ENCODE measurements at places on chromosomes 12 and 14.

DNA sequence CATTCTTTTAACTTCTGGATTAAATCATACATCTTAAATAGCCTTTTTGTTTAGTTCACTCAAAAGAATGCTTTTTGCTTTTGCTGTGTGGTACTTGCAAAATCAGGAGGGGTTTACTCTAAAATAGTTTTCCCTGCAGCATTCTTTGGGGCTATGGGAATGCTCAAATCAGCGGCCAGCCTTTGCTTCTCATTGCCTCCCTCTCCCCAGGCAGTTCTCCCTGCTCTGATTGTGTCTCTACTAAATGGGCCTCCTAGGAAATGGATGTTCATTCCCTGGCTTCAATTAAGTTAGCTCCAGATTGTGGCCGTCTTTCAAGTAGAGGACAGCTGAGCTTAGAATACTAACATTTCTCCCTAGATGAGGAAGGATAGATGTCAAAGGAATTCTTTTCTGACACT lies 4.4 kb downstream of the TULP3 start:
- no peak for DNase-seq

DNA sequence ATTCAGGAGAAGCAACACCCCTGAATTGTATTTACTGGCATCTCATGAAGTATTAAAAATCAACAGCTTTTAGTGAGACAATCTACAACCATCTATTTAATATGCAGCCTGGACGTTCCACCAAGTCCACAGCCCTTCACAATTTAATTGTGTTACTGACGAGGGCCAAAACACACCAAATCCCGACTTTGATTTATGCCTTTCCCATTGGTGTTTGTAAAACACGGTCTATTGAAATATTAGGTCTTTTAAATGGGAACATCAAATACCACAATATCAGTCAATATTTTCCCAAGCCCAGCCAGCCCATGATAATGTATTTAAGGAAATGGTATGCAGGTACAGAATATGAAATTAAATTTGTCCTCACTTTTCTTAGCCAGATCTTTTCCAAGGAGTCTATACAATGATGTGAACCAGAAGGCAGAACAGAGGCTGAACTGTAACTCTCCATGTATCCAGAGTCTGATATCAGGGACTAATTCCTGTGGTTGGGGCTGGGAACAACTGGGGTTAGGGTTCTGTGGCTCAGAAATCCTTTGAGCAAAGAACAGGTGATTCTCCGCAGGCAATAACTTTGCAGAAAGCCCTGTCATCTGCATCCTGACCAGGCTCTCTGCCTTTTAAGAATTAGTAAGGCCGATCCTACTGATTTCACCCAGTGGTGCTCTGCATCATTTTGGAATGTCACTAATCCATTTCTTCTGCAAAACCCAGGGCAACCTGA lies 179.3 kb upstream of the GZMB start:
- DNase-seq, result no peak

DNA sequence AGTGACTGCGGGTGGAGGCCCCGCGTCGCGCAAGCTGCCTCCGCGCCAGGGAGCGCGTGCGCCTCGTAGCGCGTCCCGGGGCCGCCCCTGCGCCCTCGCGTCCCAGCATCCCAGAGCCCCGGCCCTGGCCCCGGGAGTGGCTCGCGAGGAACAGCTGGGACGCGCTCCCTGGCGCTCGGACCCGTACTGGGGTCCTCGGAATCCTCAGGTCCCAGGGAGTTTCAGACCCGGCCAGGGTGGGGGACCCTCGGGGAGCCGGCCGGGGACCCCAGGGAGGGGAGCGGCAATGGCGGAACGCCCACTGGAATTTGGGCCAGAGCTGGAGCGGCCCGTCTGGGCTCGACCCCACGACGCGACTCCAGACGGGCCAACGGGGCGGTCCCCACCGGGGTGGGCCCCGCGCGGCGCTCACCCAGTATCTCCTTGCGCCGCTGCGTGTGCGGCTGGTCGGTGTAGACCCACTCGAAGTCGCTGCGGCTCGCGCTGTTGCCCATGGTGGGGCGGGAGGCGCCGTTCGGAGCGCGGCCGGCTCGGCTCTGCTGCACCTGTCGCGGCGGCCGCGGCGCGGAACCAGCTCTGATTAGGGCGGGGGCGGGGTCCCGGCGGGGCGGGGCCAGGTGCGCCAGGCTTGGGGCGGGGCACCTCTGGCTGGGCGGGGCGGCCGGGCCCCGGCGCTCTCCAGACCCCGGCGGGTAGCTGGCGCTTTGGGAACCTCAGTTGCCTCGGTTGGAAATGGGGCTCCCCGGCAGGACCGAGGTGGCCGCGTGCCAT lies at the start of gene DEGS2:
Gene DEGS2, minus strand, starts transcription at position 552 of the 771 bp plus-strand sequence. Its CDS starts 58 bp downstream, at position 494.
- no peak for DNase-seq

DNA sequence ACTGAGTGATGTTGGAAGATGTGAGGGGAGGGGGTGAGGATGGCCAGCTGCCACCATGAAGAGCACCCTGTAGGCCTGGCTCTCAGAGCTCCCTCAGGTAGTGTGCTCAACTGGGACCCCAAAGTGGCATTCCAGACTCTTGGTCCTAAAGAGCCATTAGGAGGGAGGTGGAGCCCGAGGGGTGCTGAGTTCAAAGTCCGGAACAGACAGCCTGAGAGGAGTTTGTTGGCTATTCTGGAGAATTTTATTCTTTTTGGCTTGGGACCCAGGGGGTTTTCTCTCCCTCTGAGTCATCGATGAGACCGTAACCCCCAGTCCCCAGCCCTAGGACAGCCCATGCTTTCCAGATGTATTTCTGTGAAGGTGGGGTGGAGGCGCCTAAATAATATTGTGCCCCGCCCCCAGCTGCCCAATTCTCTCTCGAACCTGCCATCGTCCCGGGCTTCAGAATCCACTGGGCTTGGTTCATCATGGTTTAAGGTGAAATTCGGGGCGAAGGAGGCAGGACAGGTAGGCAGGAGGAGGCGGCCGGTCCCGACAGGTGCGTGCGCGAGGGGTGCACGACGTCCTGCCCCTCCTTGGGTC lies 690 bp upstream of the RBP5 start:
- no peak for DNase-seq

- DNase-seq, result no peak
These were observed 117.6 kb downstream of the CMAS start for GRCh38 chr12:22163594-22163993.

DNA sequence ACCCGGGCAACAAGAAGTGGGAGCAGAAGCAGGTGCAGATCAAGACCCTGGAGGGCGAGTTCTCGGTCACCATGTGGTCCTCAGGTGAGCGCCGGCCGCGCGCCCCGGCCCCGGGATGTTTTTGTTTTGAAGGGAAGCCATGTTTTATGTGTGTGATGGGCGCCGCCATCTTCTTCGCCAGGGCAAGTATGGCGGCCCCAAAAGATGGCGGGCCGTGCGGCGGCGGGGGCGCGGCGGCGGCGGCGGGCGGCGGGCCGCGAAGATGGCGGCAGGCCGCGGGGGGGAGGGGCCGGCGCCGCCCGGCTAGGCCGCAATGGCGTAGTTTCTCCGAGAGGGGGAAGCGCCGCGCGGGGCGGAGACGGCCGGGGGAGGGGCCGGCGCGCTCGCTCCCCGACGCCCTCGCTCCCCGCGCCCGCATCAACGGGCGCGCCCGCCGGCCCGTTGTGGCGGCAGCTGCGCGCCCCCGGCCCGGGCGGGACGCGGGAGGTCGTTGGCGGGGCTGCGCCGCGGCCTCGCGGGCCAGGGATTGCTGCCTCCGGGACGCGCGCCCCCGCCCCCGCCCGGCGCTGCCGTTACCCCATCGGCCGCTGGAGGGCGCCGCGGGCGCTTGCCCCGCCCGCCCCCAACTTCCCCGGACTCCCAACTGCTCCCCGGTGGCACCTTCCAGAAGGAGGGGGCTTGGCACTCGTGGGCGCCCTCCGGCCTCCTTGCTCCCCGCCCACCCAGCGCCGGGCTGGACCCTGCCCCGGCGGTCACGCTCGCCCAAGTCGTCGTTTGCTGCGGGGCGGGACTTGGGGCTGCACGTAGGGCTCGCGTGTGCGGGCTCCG lies 1.1 kb downstream of the YY1 start:
- peak; percentile 95 for DNase-seq

GRCh38 chr12:38279756-38280155 lies 36.8 kb upstream of the ALG10B start:
- no peak for DNase-seq

DNA sequence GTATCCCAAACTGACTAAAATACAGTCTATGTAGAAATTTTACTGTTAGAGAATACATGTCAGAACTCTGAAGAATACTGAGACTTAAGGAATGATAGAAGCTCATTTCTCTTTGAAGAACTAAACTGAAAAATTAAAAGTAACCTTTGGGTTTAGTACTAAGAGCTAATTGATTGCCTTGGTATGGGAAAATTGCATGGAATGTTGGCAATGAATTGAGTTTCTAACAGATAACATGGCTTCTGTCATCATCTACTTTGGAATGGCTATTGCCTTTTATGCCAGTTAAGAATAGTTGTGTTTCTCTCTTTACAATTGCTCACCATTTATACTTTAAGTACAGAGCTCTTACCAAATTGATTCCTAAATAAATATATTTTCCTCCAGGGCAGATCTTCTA lies 308.8 kb upstream of the SYT1 start:
- no peak for DNase-seq

DNA sequence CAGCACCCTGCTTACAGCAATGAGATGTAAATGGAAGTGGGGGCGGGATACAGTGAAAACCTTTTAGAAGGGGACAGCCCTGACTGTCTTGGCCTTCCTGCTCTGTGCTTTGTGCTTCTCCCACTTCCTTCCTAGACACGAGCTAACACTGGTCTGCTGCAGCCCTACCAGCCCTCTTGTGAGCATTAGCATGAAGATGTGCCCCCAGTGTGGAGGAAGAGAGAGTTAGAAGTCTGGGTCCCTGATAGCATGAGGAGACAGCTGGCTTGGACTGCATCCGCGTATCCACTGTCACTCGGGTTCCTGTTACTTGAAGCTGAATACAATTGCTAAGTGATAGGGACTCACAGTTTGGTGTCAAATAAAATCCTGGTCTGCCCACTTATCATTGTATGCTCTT lies 248.1 kb upstream of the SOX5 start:
- DNase-seq, result no peak

DNA sequence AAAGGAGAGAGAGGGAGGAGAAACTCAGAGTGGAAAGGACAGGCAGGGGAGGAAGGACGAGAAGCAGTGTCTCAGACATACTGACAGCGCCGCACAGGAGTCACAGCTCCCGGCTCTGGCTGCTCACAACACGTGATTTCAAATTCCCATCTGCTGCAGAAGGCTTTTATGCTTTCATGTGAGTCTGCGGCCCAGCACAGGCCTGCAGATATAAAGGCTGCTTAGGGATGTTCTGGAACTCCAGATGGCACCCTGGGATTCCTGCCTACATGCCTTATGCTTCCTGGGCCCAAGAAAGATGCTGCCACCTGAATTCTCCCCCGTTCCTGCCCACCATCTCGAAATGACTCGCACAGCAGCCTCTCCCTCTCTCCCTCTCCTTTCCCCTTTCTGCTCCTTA lies 89.6 kb downstream of the NUAK1 start:
- no peak for DNase-seq

DNA sequence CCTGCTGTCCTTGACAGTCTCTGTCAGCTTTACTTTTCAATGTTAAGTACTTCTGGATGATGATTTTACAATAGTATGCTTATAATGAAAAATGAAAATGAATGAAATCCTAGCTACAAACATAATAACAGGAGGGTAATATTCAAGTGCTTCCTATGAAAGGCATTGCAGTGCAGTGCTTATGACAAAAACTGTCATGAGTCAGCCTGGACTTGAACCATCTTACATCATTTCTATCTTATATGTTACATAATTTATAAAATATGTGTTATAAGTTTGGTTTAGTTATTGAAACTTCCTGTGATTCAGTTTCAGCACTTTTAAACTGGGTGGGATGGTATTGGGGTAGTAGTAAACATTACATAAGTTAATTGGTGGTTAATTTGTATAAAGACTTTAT lies 451.7 kb downstream of the TMEM117 start:
- peak; percentile 43 for DNase-seq

GRCh38 chr12:65896743-65897142 lies 72.5 kb downstream of the HMGA2 start:
- DNase-seq, result no peak

DNA sequence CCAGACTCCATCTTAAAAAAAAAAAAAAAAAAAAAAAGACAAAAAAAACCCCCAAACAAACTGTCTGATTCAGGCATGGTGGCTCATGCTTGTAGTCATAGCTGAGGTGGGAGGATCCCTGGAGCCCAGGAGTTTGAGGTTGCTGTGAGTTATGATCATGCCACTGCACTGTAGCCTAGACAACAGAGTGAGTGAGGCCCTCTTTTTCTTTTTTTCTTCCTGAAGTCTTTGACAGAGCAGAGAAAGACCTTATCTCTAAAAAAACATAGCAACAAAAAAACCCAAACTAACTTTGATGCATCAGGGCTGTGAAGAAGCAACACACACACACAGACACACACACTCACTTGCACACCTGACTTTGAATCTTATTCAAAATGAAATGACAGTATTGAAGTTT lies 7.7 kb upstream of the AMN1 start:
- DNase-seq, result peak; percentile 89

GRCh38 chr12:114152890-114153289 lies 186.8 kb upstream of the RBM19 start:
- DNase-seq, result no peak

DNA sequence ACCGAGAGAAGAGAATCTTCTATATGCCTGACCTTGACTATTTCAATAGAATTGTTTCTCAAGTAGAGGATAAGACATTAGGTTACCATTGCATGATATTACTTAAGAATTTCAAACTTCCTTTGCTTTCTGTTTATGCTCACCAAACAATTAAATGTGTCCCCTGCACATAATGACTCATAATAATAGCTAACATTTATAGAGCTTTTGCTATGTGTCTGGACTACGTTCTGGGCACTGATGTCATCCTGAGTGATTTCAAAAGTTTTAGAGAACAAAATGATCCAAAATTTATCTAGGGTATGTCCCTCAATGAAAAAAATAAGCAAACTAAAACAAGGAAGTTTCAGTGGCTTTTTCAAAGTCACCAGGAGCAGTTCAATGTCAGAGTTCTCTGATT lies 38.8 kb downstream of the SLC15A5 start:
- no peak for DNase-seq

DNA sequence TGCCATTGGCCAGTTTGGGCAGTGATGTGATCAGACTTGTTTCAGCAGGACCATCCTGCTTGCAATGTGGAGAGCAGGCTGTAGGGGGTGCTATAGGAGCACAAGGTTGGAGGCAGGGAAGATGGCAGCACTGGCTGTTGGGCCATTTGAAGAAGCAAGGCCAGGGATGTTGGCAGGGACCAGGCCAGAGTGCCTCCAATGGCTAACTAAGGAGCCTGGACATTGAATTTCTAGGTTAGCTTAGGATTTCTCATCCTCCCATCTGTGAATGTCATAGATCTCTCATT lies 23.5 kb downstream of the FGF23 start:
- DNase-seq, result peak; percentile 8

- DNase-seq, result no peak
These were observed 2.3 kb downstream of the ANKLE2 start for GRCh38 chr12:132759359-132759758.

DNA sequence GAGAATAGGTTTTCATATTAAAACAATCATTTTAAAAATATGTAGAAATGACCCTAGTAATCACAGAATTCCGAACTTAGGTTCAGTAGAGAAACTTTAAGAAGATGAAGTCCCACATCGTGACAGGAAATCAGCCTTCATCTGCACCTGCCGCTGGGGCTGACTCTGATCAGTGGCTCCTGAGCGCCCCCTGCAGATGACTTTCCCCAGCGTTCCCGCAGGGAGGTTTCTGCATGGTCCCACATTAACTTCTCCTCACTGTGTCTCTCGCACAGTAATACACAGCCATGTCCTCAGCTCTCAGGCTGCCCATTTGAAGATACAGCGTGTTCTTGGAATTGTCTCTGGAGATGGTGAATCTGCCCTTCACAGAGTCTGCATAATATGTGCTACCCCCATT lies 1131.1 kb downstream of the TMEM121 start:
- DNase-seq, result no peak

Measured in IMR-90 (cell line).